ENCODE measurements at places on chromosomes 16 and 17.
A peak's percentile ranks its signal among the peaks of the same experiment; 100 is the strongest.

DNA sequence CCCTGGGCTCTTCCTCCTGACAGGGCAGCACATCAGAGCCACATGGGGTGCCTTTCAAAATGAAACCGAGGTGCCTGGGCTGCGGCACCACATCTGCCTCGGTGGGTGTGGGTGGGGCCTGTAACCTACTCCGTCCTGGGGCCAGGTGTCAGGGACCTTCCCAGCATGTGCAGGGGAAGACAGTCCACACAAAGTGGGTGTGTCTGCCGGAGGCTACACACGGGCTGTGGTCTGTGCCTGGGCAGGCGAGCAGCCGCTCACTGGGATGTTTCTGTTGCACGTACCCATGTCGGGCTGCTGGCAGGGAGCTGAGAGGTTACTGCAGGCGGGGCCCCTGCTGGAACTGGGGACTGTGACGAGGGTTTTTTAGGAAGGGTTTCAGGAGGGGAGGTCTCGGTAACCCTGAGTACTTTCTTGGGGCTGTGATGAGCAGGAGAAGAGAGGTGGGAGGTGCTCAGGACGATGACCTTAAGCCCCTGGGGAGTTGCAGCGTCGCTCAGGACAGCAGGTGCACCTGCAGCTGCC is 351.2 kb downstream of the SEC14L1 start:
- DNase-seq: no peak

DNA sequence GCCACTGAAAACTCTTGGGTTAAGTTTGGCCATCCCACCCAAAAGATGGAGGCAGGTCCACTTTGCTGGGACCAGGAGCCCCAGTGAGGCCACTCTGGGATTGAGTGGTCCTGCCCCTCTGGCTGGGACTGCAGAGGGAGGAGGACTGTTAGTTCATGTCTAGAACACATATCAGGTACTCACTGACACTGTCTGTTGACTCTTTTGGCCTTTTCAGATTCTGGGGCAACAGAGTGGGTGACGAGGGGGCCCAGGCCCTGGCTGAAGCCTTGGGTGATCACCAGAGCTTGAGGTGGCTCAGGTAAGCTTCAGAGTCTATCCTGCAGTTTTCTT is 19.5 kb upstream of the CYLD start:
- no peak for DNase-seq

DNA sequence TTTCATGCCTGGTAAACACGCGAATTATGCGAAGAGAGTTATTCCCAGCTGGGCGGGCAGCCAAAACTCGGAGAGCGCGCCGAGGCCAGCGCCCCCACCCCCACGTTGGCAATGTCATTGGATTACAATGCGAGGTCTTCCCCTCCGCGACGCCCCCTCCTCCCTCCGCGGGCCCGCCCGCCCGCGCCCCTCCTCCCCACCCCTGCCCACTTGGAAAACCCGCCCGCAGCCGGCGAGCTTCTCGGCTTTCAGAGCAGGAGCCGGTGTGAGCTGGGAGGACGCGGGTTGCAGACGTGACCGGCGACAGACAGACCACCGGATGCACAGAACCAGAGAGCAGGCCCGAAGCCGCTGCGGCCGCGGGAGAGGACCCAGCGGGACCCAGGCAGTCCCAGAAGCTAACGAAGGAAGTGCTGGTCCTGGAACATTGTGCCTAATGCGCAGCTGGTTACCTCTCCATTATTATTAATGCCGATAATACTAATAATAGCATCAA is 4.0 kb downstream of the NOG start:
- peak; percentile 56 for DNase-seq

DNA sequence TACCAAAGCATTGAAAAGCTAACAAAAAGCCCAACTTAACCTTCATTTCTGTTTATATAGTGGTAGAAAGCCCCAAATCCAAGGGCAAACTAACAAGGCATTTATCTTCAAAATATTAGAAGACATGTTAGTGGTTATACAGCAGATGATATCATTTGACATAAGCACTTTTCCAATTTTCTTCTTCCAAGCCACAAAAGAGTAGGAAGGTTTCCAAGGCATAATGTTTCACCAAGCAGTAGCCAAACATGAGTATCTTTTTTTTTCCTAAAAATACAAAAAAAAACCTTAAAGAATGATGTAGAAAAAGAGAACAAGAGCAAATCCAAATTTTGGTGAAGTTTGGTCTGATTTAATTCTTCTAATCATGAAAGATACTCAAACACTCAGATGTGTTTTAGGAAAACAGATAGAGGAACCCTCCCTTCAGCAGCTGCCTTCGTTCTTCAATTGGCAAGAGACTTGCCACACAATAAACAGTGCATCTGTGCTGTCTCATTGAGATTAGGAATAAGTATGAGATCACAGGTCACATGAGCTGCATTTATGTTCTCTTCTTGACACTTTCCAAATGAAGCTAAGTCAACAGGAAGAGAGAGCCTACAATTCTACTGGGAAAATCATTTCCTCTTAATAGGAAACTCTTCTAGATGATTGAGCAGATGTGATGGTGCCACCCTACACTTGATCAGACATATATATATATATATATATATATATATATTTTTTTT is 106.7 kb downstream of the TTC19 start:
- DNase-seq: no peak

DNA sequence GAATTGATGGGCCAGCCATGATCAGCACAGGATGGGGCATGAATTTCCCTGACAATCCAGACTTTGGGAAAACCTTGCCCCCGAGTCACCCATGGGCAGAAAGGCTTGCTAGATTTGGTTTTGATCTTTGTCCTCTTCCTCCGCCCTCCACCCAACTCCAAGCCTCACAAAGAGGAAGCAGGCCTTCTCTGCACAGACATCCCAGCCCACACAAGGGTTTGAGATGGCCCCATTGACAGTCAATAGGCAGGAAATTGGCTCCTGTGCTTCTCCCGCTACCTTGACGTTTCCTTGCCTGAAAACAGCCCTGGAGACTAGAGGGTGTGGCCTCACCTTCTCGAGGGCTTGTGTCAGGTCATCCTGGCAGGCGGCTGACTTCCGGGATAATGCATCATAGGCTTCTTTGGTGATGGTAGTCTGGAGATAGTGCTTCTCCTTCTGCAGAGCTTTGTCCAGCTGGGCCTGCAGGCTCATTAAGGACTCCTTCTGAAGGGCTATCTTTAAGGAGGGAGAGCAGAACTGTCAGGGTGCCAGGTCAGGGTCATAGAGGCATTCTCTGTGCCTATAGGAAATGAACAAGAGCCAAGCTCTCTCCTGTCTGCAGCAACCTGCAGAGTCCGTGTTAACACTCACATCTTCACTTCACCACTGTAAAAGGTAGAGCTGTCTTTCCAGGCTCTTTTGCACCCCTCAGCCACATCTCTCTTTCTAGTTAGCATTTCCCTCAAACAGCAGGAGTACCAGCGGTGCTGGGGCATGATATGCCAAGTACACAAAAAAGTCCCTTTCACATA is 32.2 kb downstream of the DHX38 start:
- no peak for DNase-seq
